ENCODE measurements at places on chromosomes 4 and X.

DNA sequence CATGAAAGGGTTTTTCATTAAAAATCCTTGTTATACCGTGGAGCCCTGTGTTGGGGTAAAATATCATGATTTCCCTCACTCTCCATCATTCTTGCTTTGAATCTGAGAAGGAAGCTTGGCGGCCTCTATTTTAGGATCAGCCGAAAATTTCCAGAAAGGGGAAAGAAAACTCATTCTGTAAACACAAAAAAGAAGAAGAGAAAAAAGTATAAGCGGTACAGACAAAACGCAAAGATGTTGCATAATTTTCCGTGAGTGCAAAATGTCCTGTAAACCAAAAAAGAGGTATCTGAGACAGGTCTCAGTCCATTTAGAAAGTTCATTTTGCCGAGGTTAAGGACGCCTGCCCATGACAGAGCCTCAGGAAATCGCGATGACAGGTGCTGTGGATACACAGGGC lies 5.3 kb downstream of the CSF2RA start:
- DNase-seq: no peak

- DNase-seq: no peak
These were observed 83.0 kb downstream of the MAGEB17 start for GRCh38 chrX:16250296-16250695.

- no peak for DNase-seq
These were observed 71.8 kb downstream of the FAM13A start for GRCh38 chr4:88985088-88985773.

DNA sequence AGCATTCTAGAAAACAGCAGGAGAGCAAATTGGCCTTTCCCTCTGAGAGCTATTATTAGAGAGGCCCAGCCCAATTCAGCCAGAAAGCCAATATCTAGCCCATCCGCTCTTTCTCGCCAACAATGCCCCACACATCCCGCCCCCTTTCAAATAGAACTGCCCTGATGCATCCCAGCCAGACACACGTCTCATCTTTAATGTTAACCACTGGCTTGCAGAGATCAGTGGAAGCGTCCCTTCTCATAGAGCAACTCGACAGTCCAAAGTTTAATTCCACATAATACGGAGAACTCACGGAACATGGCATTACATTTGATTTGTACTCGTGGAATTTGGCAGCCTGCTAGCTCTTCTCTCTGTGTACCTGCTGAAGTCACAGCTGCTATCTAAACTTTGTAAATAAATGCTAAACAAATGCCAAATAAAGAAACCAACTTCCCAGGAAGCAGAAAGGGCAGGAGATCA lies 304.4 kb downstream of the DHX15 start:
- no peak for DNase-seq

DNA sequence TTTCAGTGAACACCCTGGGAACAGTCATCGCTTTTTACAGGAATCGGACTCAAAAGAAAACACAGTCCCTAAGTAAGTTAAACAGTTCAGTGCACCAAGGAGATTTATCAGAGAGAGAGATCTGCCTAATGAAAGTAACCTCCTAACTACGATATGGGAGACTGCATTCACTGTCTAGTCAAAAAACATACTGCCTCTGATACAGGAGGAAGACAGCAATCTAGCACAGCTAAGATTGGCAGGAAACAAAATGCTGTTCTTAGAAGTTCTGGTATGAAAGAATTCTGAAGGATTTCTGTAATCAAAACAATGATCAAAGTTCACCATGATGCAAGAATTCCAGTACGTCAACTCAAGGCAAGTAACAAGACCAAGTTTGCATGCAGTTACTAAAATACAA lies 92.8 kb downstream of the MAML3 start:
- DNase-seq: no peak

GRCh38 chr4:182758273-182758672 lies 158.9 kb downstream of the DCTD start:
- DNase-seq: no peak
